T-helper 17 cell (primary cell): ENCODE measurements at places on chromosomes 7 and 10. TPM values are rescaled to one million over a fixed set of nuclear protein-coding genes. Genes with fewer than 3 reads are reported as not detected.

DNA sequence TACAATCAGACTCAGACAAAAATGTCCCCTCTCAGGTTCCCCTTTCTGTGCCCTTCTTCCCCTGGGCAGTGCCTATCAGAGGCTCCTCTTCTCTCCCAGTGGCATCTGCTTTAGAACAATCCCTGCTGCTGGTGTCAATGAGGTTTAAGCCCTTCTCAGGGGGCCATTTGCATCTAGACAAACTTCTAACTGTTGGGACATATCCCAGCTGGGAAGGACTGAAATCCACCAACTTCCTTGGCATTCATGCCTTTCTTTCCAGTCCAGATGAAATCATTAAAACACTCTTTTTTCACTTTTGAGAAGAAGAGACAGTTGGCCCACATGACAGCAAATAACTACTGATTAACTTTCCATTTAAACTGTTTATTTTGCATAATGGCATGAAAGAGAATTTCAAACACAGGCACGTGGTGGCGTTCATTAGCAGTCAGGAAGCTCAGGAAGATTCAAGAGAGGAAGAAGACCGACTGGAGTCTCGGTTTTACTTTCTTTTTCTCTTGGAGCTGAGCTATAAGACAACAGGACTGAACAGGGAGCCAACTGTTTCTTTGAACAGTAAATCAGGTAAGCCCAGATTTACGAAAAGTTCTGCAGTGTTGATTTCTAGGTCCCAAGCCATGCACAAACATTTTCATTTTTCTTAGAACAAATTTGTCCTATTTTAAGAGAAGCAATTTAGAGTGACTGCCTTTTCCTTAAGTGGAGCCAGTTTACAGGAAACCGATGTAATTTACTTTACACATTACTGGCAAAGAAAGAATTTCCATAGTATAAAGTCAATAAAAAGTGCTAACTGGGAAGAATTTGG lies at the start of gene GIMAP2:
TSS of gene GIMAP2 (plus strand) at position 488 of the 811 bp plus-strand sequence. CDS start 1,354 bp downstream, outside the sequence.
- no peak for DNase-seq

DNA sequence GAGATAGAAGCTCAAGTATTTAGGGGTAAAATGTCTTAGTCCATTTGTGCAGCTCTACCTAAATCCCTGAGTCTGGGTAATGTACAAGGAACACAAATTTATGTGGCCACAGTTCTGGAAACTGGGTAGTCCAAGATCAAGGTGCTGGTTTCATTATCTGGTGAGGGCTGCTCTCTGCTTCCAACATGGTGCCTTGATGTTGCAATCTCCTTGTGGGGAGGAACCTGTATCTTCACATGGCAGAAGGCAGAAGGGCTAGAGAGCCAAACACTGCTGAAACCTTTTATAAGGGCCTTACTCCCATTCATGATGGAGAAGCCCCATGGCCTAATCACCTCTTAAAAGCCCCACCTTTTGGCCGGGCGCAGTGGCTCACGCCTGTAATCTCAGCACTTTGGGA lies 8.7 kb upstream of the BAZ1B start:
- no peak for DNase-seq

The TMEM106B gene
- 27.9 TPM for total RNA-seq

The ZNF117 gene
- total RNA-seq: 1.4 TPM
